ENCODE measurements at places on chromosomes 7 and 10.
A peak's percentile ranks its signal among the peaks of the same experiment; 100 is the strongest.

GRCh38 chr7:43933902-43934560, 7.8 kb downstream of the UBE2D4 start:
- DNase-seq = no peak

GRCh38 chr10:46224414-46224682, 62.4 kb upstream of the ANTXRL start:
- DNase-seq = no peak

- DNase-seq = no peak
Measured at GRCh38 chr7:69219381-69219780, 378.9 kb upstream of the AUTS2 start.

- DNase-seq = no peak
Measured at GRCh38 chr10:125022671-125023070, 80.7 kb downstream of the ZRANB1 start.

GRCh38 chr7:2923291-2923781, 79.2 kb upstream of the GNA12 start:
- DNase-seq = no peak

DNA sequence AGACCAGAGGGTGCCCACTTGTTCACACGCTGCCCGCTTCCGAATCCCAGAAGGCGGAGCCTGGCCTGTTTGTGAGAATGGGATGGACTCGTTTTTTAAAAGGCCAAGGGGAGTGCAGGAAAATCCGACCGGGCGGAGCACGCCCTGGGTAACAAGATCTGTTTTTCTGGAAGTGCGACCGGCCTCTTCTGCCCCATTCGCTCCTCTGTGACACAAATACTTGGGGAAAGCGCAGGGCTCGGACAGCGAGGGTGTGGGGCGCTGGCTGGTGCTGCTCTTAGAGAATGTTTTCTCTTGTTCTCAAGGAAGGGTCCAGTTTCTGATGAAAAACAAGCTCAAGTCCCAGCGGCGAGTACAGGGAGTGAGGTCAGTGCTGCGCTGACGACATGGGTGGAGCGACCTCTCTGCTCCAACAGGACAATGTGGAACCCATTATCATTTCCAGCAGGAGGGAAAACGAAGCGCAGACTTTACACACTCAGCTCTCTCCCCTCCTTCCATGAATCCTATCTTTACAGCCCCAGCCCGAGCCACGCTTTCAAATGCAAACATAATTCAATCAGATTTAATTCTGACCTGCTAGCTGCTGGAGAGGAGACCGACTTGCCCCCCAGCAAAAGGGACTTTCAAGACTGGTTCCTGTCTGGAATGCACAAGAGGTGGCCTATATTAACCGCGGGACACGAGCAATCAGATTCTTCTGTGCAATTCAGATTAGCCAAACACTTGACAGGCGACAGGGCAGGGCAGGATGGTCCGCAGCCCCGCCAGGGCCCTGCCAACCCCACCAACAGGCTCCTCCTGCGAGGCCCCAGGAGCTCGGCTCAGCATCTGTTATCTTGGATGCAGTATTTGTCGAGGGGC, 1.1 kb downstream of the RADIL start:
- no peak for DNase-seq

- no peak for DNase-seq
Measured at GRCh38 chr10:71708897-71709882, 10.4 kb downstream of the C10orf105 start.

DNA sequence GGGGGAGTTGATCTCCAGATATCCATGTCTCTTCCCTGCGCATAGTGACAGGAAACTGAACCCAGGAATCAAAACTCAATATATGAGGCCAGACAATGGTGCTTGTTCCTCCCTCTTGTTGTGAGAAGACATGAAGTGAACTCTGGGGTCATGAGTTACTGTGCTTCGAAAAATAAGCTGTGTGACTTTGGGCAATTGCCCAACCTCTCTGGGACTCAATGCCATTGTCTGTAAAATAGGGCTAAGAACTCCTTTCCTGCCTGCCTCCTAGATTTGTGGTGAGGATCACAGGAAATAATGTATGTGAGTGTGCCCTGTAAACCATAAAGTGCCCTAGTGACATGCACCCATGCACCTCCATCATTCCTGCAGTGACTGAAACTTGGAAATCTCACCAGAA, 48.4 kb downstream of the SYPL1 start:
- DNase-seq = no peak

- DNase-seq = no peak
Measured at GRCh38 chr7:81611040-81611439, 158.8 kb downstream of the HGF start.

DNA sequence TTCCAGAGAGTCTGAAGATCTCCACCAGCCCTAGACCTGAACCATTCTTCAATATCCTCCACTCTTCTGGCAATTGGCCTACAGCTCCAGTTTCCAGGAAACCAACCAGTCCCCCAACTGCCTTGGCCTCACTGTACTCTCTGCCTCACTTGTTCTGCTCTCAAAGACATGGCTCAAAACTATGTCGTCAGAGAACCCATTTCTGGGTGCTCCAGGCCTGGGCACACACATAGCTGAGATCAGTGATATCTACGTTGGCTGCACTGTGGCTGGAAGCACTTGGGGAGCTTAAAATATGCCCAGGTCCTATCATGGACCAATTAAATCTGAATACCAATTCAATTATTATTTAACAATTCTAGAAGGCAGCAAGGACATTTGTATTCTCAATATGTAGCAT, 93.1 kb downstream of the COBL start:
- DNase-seq = no peak

- no peak for DNase-seq
Measured at GRCh38 chr7:44073664-44074348, 8.4 kb upstream of the PGAM2 start.

- DNase-seq = no peak
Measured at GRCh38 chr10:63829020-63829419, 307.8 kb downstream of the REEP3 start.

DNA sequence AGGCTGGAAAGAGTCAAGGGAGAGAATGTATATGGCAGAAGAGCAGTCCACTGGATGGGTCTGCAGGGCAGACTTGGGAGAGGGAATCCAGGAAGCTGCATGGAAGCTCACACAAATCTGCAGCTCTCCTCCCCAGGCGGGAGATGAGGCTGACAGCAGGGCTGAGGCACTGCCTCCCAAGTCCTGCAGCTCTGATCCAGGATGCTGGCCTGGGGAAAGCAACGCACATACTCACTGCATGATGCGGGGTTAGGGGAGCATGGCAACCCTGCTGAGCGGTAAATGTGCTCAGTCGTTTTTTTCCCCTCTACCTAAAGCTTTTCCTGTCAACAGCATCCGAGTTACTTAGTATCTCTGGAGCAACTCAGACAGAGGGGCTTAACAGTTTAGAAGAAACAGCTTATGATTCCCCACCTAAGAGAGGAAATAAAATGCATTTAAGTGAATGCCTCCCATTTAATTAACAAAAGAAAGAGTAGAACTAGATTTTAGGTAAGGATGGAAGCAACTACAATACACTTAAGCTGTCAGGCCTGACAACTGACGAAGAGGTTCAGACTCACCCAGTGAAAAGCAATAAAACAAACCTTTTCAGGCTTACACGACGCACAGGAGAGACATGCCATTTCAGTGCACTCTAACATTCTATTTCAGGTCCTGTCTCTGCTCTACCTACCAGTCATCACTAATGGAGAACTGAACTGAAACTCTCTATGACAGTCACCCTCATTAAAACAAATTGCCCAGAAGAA, 37.0 kb downstream of the CHCHD3 start:
- no peak for DNase-seq

GRCh38 chr10:73932620-73933112, 21.7 kb downstream of the PLAU start:
- DNase-seq = no peak

DNA sequence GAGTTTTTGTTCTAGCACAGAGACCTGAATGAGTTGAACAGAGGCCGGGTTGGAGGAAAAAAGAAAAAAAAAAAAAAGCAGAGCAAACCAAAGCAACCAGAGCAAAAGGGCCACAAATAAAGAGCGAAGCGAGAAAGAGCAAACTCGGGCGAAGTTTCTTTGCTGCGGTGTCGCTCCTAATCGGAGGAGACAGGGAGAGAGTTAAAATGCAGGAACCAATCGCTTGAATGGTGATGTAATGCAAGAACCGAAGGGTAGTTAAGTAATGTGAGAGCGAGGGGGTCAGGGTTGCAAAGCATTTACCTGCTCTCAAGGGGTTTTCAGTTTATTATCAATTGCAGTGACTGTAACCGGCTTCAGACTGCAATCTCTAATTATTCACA, 271.7 kb downstream of the TRIL start:
- peak; percentile 35 for DNase-seq

- no peak for DNase-seq
Measured at GRCh38 chr7:24778543-24779282, 21.4 kb upstream of the GSDME start.

GRCh38 chr10:64306729-64307327, 785.6 kb downstream of the REEP3 start:
- no peak for DNase-seq

- no peak for DNase-seq
Measured at GRCh38 chr10:44069573-44069972, 315.3 kb downstream of the CXCL12 start.

DNA sequence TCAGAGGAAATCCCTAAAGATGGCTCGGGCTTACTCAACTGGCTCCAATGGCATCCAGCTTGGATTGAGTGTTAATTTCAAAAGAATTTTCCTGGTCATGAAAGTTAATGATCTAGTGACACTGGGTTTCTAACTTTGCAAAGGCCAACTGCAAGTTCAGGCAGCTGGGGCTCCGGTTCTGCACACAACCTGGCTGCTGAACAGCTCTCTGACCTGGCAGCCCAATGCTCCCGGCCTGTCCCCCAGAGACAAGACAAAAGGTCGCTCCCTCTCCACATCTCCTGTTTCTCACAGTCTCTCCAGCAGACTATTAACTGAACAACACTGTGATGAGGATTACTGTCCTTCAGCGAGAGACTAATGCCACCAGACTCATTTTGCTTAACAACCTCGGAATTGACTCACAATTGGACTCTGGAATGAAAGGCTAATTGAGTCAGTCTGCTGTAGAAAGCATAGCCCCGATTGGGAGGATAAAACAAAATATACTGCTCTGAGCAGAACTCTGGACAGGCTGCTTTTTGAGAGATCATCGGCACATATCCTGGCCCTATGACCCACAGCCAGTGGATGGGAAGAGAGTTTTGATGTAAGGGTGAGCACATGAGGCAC, 174.5 kb downstream of the GFRA1 start:
- DNase-seq = no peak

- no peak for DNase-seq
Measured at GRCh38 chr10:23516530-23516929, 77.7 kb downstream of the OTUD1 start.

- DNase-seq = no peak
Measured at GRCh38 chr10:32161586-32161985, 105.4 kb upstream of the KIF5B start.

DNA sequence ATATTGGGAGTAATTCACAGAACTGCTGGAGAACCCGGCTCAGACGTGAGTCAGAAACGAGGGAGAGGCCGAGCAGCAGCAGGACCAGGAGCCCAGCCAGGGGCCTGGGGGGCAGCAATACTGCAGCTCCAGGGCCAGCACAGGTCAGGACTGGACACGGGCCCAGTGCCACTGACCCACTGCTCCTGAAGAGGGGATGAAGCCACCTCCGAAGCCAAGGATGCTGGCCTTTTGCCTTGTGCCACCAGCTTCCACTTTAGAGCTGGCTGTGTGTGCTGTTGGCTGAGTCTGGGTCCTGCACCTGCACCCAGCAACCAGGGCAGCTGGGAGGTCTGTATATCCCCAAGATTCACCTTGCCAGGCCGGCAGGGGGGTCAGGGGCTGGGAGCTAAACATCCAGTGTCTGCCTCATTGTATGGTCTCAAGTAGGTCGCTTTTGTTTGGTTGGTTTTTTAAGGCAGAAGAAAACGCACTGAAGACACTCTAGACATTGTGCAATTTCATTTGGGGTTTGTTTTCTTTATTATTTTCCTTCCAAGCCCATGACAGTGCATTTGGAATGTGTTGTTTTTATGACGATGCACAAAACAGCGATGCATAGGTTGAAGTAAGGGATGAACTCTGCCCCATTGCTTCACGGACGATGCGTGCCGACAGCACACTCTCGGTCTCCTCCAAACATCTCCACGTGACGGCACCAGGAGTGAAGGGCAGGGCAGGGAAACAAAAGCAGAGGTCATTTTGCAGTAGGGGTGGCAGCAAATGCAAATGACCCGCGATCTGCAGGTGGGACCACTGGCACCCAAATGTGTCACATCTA, 27.7 kb upstream of the INSIG1 start:
- DNase-seq = no peak

DNA sequence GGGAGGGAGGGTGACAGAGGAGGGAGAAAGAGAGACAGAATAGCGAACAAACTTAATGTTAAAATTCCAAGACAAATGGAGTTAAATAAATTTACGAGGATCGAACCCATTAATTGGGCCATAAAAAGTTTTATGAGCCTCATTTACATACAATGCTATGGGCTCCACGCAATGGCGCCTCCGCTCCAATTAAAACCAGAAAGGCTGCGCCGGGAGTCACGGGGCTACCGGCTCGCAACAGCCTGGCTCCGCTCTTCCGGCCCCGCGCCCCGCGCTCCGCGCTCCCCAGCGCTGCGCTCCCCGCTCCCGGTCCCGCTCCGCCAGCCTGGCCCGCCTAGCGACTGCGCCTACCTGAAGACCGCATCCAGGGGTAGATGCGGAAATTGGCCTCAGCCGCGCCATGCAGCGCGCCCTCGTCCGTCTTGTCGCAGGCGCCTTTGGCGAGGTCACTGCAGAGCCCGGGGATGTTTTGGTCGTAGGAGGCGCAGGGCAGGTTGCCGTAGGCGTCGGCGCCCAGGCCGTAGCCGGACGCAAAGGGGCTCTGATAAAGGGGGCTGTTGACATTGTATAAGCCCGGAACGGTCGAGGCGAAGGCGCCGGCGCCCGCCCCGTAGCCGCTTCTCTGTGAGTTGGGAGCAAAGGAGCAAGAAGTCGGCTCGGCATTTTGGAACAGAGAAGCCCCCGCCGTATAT, 513 bp downstream of the HOXA7 start:
- no peak for DNase-seq

DNA sequence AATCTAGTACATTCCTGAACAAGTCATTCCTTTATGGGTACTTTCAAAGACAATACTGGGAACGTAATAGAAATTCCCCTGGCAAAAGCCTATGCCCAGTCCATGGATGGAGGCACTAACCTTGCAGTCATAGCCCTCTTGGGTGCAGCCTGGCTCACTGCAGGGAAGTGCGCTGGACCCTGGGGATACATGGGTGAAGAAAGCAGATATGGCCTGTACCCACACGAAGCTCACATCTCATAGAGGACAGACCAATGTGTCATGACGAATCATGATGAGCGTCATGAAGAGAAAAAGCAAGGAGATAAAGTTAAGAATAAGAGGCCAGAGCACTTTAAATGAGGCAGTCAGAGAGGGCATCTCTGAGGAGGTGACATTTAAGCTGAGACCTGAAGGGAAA, 11.8 kb downstream of the PRLHR start:
- no peak for DNase-seq
